ENCODE measurements at places on chromosomes 3 and 15.

DNA sequence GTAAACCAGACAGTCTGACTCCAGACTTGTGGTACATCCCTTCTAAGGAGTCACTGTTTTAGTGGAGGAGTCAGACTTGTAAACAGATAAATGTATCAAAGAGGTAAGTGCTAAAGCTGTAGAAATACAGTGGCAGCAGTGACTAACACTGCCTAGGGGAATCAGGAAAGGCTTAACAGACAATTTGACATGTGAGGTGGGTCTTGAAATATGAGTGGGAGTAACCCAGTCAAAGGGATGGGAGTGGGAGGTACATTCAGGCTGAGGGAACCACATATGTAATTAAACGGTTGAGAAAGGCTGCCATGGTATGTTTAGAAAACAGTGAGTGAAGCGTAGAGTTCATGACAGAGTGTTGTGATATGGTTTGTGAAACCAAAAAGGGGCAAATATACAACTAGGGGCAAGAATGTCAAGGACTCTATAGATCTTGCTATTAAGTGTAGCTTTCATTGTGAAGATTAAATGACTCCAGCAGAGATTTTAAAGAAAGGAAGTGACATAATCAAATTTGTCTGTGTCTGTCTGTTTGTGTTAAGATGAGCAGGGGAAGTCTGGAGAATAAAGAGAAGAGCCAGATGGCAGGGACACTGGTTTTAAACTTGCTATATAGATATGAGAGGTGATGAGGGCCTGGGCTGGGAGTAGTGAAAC, 11.2 kb upstream of the ALCAM start:
- H3K27me3 ChIP-seq, result peaks cover 56% of the 10 kb centered on the region
- no peak overlapping the region for H3K27ac ChIP-seq
- peaks cover 23% of the 10 kb centered on the region for H3K4me1 ChIP-seq
- no peak for DNase-seq

DNA sequence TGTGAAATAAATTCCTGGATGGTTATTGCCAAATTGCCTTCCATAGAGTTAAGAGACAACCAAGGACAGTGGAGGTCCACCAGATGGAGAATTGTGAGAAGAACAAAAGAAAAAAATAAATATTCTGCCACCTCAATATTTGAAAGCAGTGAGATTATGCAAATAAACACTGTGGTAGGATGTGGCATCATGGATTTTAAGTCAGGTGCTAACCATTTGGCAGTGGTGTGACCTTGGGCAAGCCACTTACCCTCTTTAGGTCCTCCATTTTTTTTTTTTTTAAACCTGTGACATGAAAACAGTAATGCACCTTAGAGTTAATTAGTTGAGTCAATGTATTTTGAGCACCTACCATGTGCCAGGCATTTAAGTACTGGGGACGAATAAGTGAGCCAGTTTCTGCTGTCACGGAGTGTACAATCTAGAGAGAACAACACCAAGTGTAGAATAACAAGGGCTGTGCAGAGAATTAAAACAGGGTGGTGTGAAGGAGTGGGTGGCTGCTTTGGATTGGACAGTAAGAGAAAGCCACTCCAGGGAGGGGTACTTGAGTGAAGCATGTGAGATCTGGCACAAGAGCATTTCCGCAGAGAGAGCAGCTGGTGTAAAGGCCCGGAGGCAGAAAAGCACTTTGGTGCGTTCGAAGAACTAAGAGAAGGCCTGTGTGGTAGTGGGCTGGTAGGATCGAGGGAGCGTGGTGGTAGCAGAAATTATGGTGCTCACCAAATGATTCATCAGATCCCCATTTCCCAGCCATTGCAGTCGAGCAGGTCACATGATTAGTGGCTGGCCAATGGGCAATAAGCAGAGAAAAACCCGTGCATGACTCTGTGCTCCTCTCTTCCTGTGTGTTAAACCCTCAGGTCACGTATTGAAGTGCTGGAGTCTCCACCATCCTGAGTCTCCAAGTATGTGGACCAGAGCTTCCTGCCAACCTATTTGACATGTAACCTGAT, 39.2 kb downstream of the CCK start:
- no peak overlapping the region for H3K27ac ChIP-seq
- H3K27me3 ChIP-seq, result no peaks in the 10 kb centered on the region
- no peak overlapping the region for H3K4me3 ChIP-seq
- DNase-seq, result no peak
- peaks cover 3% of the 10 kb centered on the region for H3K4me1 ChIP-seq
- peaks cover 27% of the 10 kb centered on the region for H3K36me3 ChIP-seq

GRCh38 chr3:175047786-175048185, 188.7 kb downstream of the NAALADL2 start:
- no peaks in the 10 kb centered on the region for H3K4me1 ChIP-seq
- no peak overlapping the region for H3K27ac ChIP-seq
- no peak overlapping the region for H3K4me3 ChIP-seq
- DNase-seq, result no peak

DNA sequence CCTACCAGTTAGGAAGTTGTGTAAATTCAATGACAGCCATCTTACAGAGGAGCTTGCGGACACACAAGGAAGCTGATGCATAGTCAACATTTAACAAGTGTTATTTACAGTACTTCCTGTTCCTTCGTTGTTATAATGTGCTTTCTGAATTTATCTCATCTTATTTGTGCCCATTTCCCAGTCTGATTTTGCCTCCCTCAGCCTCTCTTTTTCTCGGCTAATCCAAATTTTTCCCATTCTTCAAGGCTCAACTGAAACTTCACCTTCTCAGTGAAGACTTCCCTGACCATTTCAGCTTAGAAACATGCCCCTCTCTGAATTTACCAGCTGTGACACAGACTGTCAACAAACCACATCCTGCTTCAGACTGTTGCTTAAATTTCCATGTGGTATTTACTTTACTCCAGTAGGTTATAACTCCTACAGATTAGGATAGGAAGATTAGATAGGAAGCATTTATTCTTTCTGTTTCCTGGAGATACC, 55.7 kb upstream of the CP start:
- H3K36me3 ChIP-seq, result no peaks in the 10 kb centered on the region
- no peaks in the 10 kb centered on the region for H3K27me3 ChIP-seq
- H3K27ac ChIP-seq, result peak overlapping the region; percentile 77

DNA sequence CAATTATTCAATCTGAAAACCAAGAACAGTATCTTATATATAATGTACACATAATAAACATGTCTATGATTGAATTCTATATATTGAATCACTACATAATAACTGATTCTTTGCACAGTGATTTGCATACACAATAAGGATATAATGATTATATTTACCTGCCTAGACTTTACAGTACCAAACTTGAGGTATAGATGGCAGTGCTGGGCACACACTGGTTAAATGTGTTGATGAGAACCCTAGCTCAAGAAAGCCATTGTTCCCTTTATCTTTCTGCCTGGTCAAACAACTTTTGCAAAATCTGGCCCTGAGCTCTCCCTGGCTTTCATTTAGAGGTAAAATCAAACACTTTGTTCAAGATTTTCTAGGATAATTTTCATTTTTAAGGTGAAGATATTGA, 697.7 kb downstream of the TUSC7 start:
- no peak for DNase-seq

GRCh38 chr15:65666257-65666656, 44.5 kb downstream of the SLC24A1 start:
- H3K27me3 ChIP-seq, result no peaks in the 10 kb centered on the region
- H3K36me3 ChIP-seq, result peaks cover 76% of the 10 kb centered on the region
- H3K4me1 ChIP-seq, result no peaks in the 10 kb centered on the region
- H3K4me3 ChIP-seq, result no peak overlapping the region

DNA sequence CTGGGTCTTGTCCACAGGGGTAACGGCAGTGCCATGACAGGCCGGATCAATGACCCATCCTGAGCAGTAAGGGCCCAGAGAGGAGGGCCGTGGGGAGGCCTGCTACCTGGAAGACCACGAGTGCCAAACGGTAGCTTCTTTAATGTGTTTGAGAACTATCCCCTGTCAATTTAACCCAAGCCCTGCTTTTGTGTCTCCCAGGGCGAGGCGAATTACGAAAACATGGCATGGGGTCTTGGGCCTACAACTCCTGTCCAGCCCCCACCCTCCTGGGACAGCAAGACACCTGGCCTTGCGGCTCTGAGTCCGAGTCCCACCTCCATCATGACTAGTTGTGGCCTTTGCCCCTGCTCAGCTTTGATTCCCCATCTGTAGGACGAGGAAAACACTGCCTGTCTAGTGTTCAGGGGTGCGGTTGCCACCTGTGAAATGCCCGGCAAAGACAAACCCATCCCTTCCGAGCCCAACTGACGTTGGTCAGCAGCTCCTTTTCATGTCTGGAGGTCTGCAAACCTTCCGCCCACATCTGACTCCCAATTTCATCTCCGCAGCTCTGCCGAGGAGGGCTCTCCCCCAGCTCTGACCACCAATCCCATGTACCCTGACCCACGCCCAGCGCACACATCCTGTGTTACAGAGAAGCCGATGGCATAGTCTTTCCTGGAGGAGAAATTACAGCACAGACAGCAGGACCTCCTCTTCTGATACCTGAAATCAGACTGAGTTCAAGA, 28.9 kb upstream of the SNRPA1 start:
- H3K27me3 ChIP-seq, result peaks cover 6% of the 10 kb centered on the region
- H3K4me1 ChIP-seq, result peaks cover 14% of the 10 kb centered on the region
- H3K36me3 ChIP-seq, result no peaks in the 10 kb centered on the region
- no peak for DNase-seq
- H3K4me3 ChIP-seq, result no peak overlapping the region

DNA sequence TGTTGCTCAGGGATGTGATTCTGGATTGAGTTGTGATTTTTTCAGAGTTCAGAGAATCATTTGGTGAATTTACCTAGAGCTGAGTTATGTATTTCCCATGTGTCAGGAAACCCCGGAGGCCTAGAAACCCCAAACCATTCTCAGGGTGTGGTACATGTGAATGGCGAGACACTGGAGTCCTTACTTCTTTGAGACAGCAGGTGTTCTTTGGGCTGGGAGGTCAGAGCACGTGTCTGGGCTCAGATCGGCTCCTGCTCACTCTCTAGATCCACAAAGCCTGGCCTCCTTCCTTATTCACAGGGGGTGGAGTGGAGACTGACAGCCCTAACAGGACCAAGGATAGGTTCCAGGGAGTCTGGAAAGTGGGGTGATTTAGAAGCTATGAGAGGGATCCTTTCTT, 145.8 kb downstream of the CHDH start:
- no peak overlapping the region for H3K27ac ChIP-seq
- peaks cover 46% of the 10 kb centered on the region for H3K4me1 ChIP-seq
- H3K4me3 ChIP-seq, result no peak overlapping the region

GRCh38 chr3:52555056-52555455, 18.7 kb downstream of the UQCC5 start:
- no peak overlapping the region for H3K4me3 ChIP-seq
- DNase-seq, result no peak
- peaks cover 5% of the 10 kb centered on the region for H3K4me1 ChIP-seq
- no peak overlapping the region for H3K27ac ChIP-seq
- peaks cover 55% of the 10 kb centered on the region for H3K36me3 ChIP-seq

DNA sequence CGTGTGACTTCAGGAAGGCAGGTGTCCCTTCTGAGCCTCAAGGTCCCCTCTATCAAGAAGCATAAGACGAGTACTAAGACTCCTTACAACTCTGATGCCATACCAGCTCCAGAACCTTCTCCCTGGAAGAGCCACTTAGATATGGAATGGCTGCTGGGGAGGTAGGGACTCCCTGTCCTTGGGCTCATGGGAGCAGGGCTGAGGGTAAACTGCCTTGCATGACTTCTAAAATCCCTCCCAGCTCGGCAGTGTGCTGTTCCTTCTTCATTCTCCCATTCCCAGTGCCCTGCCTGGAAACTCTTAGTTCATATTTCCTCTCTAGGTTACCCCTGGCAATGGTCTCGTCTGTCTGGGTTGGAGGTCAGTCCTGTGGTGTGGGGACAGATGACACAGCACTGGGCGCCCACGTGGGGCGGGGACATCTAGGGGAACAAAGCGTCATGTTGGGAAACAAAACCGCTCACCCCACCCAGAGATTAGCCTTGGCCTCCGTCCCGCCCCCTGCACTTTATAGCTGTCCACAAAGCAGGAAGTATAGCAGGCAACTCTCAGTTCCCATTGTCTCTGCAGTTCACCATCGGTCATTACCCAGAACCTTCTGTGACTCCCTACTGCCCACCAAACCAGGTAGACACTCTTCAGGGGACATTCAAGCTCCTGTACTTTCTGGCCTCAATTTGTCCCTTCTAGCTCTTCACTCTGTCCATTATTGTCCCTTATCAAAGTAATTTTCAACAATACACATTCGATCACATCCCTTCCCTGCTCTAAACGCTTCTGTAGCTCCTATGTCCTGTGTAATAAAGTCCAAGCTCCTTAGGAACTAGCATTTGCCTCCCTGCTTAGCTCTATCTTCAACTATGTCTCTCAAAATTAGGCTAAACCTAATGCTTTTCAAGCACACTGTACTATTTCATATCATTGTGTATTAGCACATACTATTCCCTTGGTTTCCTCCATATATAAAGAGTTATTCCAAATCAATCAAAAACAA, 73.8 kb downstream of the IQSEC1 start:
- H3K4me1 ChIP-seq, result peaks cover 39% of the 10 kb centered on the region
- H3K36me3 ChIP-seq, result peaks cover 48% of the 10 kb centered on the region
- no peak overlapping the region for H3K27ac ChIP-seq
- no peak for DNase-seq
- no peak overlapping the region for H3K4me3 ChIP-seq
- no peaks in the 10 kb centered on the region for H3K27me3 ChIP-seq

DNA sequence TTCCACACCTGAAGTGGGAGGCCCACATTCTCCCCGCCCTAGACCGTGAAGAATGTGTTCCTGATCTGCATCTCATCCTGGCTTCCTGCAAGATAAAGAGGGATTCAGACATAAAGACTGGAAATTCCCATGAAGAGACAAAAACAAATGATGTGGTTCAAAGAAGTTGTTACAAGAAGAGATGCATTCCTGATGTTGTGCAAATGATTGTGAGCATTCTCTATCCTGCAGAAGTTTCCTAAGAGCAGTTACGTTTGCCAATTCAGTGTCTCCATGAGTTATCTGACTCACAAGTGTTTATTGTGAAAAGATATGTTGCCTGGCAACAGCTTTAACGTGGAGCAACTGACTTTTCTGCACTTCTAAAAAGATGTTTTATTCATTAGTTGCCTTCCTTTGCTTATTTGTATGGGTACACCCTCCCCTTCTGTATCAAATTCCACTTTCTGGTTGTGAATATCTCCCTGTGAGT, 107.8 kb downstream of the ZIC4 start:
- DNase-seq, result no peak
- H3K4me3 ChIP-seq, result no peak overlapping the region
- no peaks in the 10 kb centered on the region for H3K4me1 ChIP-seq
- no peaks in the 10 kb centered on the region for H3K27me3 ChIP-seq
- H3K27ac ChIP-seq, result no peak overlapping the region

GRCh38 chr3:184277366-184277765, 1.5 kb downstream of the ECE2 start:
- H3K36me3 ChIP-seq, result no peaks in the 10 kb centered on the region
- H3K27ac ChIP-seq, result no peak overlapping the region
- H3K4me1 ChIP-seq, result no peaks in the 10 kb centered on the region
- H3K4me3 ChIP-seq, result no peak overlapping the region

GRCh38 chr3:45224824-45225464, 1.1 kb downstream of the TMEM158 start:
- DNase-seq, result peak; percentile 13
- H3K36me3 ChIP-seq, result no peaks in the 10 kb centered on the region
- H3K27me3 ChIP-seq, result peaks cover 77% of the 10 kb centered on the region
- H3K4me1 ChIP-seq, result peaks cover 14% of the 10 kb centered on the region
- peak overlapping the region; percentile 62 for H3K27ac ChIP-seq

- H3K27ac ChIP-seq, result no peak overlapping the region
- H3K4me3 ChIP-seq, result no peak overlapping the region
- H3K27me3 ChIP-seq, result peaks cover 4% of the 10 kb centered on the region
Observed at GRCh38 chr3:131803113-131803512, 231.7 kb downstream of the CPNE4 start.
